ENCODE measurements at places on chromosomes 7 and 10.

- no peak for DNase-seq
Measured at GRCh38 chr10:78412605-78413004, 378.9 kb downstream of the RPS24 start.

GRCh38 chr7:116776610-116777289 is 85.6 kb upstream of the CAPZA2 start:
- peak; percentile 6 for DNase-seq

DNA sequence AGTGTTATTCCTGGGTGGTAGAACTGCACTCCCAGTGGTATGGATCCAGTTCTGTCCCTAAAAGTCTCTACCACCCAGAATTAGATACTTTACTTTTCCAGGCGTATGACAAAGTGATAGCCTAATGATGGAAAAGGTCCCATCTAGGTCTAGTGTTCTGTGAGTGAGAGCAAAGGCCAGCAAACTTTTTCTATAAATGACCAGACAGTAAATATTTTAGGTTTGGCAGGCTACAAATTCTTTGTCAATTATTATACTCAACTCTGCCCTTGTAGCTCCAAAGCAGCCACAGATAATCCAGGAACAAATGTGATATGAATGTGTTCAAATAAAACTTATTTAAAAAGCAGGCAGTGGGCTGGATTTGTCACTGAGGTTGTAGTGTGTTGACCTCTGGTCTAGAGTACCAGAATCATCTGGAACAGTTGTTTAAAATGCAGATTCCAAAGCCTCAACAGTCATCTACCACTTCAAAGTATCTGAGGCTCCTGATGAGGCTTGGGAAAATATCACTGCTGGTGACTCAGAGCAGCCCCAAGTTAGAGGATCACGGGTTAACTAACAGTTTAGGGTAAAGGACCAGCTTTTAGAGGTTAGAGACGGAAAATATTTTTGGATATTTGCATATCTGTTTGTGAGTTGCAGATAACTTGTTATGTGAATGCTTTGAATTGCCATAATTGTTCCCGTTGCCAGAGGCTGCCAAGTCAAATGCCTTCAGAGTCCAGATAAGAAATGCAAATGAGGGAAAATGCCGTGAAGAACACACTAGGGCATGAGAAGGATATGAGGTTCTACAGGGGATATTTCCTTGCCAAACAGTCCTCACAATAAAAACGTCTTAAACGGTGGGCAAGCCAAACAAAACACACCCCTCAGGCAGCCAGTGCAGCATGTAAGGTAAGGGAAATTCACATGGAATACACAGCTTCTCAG is 19.4 kb downstream of the NRAP start:
- no peak for DNase-seq

- DNase-seq: no peak
Measured at GRCh38 chr10:34504534-34504933, 310.6 kb downstream of the PARD3 start.

GRCh38 chr10:9781666-9782065 is 1236.0 kb upstream of the CELF2 start:
- DNase-seq: no peak

DNA sequence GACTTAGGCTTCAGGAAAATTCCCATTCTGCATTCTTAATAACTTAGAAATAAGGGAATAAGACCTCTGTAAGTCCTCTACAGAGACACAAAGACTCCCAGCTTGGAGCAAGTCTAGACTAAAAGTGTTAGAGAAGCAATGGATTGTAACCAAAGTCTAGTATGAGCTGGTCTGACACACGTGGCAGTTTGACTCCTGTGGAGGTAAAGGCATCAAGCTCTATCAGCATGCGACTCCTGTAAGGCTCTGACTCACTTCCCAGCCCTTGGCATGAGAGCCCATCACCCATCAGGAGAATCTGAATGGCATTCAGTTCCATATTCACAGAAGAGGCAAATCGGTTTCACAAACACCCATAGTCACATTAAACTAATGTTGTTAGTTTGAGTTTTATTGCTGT is 4.4 kb upstream of the VSTM4 start:
- DNase-seq: no peak

- no peak for DNase-seq
Measured at GRCh38 chr7:126702242-126703016, 550.3 kb downstream of the GRM8 start.

DNA sequence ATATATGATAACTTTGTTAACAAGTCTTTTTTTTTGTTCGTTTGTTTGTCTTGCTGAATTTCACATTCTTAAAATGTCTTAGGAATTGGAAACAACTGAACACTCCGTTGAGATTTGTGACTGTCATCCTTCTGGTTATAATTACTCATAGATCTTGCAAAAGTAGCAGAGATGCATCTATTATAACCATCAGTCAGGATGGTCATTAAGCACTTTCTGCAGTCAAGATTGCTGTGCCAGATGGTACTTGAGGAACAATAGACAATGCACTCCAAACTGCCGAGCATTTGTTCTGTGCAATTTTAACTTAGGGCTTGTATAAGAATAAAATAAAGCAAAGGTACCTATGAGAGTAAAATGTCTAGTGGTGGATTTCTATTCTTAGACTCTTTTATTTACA is 710.1 kb upstream of the KCND2 start:
- no peak for DNase-seq

- peak; percentile 54 for DNase-seq
Measured at GRCh38 chr7:8418629-8419245, 14.7 kb upstream of the NXPH1 start.

GRCh38 chr7:55172881-55173609 is 154.2 kb downstream of the EGFR start:
- DNase-seq: no peak

- DNase-seq: no peak
Measured at GRCh38 chr7:136142583-136142982, 165.4 kb upstream of the MTPN start.

GRCh38 chr10:35040760-35041501 is 49.2 kb downstream of the CUL2 start:
- DNase-seq: no peak

- DNase-seq: no peak
Measured at GRCh38 chr10:130631142-130632096, 495.2 kb downstream of the GLRX3 start.

Data from activated CD4-positive, alpha-beta T cell treated with anti-CD3 and anti-CD28 coated beads, Interleukin-2, Interleukin-4, amounts not matched to agents 100 ng/mL and 50 ng/mL, durations not matched to agents 16 hours and 8 hours (primary cell).